ENCODE measurements at places on chromosomes 13 and 19.

DNA sequence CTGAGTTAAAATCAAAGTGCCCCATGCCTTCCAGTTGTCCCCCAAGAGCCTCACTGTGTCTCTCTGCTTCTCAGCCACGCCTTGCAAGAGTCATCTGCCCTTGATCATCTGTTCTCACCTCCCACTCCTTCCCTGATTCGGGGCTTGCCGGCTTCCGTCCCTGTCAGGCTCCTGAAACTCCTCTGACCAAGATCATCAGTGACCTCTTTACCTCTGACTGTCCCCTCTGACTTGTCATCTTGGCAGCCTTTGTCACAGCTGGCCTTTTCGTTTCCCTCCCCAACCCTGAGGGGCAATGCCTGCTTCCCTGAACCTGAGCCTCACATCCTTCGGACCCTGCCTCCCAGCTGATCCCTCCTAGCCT is 66.3 kb downstream of the MAP4K1 start:
- DNase-seq = no peak

DNA sequence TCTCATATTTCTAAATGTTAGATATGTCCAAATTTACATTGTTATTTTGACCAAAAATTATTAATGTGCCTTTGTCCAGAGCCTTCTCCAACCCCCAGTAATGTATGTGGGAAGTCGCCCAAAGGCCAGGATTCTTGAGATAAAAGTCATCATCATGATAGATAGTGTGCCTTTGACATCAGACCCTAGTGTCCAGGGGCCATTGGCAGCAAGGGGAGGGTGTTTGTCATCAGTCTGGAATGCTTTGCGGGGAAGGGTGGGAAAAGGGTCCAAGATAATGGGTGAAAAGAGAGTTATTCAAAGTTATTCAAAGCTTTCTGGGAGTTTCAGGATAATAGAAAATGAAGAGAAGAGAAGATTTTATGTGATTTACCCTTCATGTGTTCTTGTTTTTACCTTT is 909.5 kb upstream of the GPC6 start:
- DNase-seq = no peak

DNA sequence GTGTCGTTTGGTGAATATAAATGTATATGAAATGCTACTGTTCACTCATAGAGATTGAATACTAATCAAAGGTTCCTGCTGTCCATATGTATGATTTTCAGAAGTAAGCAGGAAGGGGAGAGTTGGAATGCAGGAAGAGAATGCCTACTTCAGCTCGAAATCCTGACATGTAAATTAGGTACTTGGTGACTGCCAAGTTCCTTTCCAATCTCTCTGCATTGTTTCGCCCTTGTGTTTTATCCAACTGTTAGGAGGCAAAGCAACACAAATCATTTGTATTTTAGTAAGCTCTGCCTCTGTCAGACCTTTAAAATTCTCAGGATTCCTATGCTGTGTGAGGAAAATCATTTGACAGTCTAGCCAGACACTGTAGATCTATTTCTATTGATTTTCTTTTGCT is 9.0 kb downstream of the STARD13 start:
- DNase-seq = no peak

- no peak for DNase-seq
Measured at GRCh38 chr13:41895478-41895877, 65.4 kb downstream of the VWA8 start.

All from AG08396 (cell line).